ENCODE measurements at places on chromosomes 6 and 20.

- DNase-seq, result no peak
These were observed 3.3 kb downstream of the SIM1 start for GRCh38 chr6:100461278-100461916.

DNA sequence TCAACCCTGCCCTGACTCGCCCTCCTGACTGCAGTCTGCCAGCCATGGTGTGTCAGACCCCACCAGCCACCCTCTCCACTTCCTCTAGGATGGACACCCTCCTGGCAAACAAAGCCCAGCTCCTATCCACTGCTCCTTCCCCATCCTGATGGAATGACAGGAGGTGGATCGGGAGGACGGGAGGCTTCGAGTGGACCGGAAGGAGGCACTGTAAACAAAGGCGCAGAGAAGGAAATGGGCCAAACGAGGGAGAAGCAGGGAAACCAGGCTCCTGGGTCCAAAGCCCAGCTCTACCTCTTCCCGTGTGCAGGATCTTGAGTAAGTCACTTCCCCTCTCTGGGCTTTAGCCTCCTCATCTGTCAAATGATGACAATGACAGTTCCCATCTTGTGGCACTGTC is 40.2 kb downstream of the BPIFB1 start:
- DNase-seq, result no peak

- DNase-seq, result no peak
These were observed 181.4 kb downstream of the PHF3 start for GRCh38 chr6:63816982-63817436.

GRCh38 chr6:127539272-127539671 is 20.1 kb upstream of the MTCL3 start:
- no peak for DNase-seq

- no peak for DNase-seq
These were observed 2.1 kb upstream of the TMEM151B start for GRCh38 chr6:44268095-44268628.
